ENCODE measurements at places on chromosomes 12 and 14. TPM values are rescaled to one million over a fixed set of nuclear protein-coding genes. Genes with fewer than 3 reads are reported as not detected.

DNA sequence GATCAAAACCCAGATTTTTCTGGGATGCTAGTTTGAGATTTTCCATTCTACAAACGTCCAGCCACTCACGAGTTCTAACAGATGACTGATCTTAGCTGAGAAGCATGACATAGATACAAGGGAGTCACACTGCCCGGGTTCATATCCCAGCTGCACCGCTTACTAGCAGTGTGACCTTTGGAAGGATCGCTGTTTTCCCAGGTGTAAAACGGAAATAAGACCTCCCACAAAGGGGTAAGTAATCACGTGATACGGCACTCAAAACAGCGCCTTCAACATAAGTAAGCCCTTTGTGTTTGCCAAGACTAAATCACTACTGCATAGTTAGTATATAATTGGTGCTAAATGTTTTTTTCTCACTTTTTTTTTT is 624 bp upstream of the PWP1 start:
- DNase-seq: no peak

DNA sequence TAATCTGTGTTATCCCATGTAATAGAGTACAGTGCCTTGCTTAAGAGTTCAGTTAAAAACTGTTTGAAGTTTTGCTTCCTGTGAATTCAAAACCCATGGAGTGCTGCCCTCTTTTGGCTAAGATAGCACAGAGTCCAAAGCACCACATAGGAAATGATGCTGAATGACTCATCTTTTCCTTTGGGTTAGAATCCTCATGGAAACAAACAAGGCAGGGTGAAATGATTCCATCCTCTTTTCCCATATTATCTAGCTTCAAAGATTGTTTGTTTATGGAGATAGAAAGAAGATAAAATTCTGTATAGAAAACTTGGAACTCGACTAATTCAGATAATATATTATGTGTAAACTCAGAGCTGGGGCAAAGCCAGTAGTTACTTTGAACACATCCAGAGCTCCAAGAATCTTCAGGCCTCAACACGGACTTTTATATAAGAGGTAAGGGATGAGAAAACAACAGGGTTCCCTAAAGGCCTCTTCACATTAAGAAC is 87.4 kb downstream of the OTOGL start:
- DNase-seq: no peak

Gene LBHD2
- total RNA-seq: not detected

DNA sequence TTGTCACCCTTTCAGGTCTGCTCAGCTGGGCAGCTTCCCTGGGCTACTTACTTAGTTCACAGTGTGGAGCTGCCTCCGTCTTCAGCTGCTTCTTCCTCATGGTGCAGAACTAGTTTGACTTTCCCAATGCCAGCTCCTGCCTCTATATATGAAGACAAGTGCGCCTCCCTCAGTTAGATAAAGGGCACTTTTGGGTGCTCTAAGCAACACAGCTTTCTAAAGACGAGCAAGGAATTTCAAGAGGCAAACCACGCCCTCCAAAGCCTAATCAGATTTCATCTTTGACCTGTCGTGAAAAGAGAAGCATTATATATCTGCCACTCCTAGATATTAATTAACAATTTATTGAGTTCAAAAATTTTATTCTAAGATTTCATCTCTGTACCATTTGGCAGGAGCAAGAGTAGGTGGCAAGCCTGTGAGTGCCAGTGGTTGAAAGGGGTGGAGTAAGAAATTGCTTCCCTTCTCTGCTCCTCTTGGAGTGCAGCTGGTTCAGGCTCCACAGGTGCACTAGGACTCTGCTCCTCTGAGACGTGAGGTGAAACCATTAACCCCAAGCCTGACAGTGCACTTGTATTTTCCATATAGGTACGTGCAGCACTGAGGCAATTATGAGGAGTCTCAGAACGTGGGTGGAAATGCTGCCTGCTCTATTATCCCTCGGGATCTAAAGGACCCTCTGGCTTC is 2.1 kb upstream of the SLC11A2 start:
- no peak for DNase-seq

DNA sequence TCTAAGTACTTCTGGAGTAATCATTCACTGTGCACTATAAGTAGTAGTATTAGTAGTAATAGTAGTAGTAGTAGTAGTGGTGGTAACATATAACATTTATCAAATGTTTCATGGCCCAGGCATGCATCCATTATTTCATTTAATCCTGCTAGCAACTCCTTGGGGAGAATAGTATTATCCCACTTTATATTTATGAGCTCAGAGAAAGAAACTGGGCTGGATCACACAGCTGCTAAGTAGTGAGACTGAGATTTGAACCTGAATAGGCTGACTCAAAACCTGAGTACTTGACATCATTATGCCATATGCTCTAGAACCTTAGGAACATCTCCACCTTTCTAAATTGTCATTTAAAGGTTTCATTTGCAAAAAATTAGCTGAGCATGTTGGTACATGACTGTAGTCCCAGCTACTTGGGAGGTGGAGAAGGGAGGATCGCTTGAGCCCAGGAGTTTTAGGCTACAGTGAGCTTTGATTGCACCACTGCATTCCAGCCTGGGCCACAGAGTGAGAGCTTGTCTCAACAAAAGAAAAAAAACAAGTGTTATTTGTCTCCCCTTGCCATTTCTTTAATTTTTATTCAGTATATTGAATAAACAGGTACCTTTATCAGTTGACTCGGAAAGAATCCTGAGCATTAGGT is 11.4 kb upstream of the NID2 start:
- DNase-seq: peak; percentile 34

DNA sequence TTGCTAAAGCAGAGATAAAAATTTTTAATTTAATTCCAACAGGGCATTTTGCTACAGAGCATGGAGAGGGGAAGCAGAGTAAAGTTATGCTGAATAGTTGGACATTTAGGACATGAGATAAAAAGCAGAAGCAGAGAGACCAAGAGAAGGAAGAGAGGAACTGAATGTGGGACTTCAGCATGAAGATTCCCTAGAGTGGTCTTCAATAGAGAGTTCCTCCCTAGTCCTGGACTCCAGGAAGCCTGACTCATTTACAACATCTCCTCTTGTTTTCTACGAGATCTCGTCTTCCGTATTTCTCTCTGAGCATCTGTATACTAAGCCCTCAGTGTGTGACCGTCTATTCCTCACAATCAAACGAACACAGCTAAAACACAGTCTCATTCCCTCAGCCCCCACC is 35.2 kb upstream of the IFT81 start:
- DNase-seq: no peak

DNA sequence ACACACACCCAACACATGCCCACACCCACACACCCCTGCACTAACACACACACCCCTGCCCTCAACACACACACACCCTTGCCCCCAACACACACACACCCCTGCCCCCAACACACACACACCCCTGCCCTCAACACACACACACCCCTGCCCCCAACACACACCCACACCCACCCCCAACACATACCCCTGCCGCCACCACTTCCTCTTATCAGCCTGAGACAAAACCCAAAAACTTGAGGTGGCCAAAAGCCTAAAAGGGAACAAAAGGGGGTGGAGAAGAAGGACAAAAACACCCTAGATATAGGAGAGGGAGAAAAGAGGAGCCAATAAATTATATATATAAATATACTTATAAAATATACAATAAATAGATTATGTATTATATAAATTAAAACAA is 9.1 kb upstream of the DEGS2 start:
- no peak for DNase-seq

DNA sequence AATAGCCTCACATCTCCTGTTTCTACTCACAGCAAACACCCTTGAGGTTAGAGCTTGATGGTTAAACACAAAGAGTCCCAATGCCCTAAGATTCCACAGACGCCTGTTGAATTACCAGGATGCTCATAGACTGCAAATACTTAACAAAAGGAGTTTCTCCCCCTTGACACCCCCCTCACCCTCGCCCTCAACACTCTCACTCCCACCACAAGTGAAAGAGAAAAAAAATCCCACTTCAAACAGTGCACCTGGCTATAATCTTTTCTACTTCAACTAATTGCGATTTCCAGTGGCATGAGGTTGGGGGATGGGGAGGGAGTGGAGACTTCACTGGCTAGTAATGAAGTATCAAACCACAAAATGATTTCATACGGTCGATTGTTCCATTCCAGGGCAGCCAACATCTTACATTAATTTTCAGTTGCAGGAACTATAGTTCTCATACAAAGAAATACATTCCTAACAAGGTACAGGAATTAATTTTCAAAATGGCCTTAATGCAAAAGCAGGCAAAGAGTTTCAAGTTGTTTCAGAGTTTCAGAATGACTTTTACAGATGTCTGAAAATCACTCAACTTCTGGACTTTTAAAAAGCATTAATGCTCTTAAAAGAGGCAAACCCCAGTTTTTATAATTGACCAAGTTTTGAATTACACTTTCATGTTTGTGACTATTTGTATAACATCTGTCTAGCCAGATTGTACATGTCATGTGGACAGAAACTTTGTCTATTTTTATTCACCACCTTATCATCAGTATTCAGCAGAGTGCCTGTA is 390.7 kb downstream of the C12orf75 start:
- DNase-seq: peak; percentile 87

Measured in esophagus muscularis mucosa (tissue), 4 donors.